ENCODE measurements at places on chromosomes 5 and 9.

DNA sequence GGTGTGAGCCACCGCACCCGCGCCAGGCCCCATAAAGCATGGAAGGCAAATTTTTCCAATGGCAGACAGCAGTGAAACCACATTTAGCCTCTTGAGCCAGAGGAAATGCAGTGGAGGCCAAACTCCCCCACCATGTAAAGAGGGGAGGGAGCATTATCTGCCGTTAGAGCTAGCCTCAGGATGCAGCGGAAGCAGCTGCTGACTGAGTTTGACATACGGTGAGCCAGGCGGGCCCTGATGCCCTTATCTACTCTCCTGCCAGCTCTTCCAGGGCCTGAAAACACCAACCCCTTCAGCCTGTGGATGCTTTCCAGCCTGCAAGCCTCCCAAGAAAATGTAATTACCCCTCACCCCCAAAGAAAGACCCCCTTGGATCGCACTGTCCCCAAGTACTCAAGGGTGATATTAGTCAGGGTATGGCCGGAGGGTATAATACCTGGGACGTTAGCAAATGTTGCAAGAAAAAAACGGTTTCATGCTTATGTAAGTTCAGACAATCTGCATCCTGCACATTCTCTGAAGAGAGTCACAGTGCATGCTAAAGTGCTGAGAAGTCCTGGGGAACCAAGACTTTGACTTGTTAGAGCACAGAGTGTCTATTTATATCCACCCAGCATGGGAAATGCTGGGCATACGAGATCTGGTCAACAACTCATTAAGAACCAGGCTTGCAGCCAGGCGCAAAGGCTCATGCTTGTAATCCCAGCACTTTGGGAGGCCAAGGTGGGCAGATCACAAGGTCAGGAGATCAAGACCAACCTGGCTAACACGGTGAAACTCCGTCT lies 11.3 kb upstream of the GGTA1 start:
- DNase-seq, result no peak

- no peak for DNase-seq
Measured at GRCh38 chr9:68698943-68699509, 6.0 kb upstream of the PIP5K1B start.

DNA sequence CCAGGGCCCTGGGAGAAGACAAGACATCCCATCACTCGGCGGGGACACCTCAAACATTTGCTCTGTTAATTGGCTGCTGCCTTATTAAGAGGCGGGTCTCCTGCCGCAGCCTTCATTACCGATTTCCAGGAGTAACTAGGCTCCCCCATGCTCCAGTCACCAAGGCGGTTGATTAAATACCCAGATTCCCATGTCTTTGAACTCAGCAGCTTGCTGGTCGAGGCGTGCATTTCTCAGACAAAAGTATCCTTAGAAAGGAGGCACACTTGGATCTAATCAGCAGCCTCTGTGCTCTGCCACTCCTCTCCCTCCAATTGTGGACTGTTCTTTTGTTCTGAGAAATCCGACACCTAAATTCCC lies 228.8 kb downstream of the FSTL4 start:
- no peak for DNase-seq

- peak; percentile 29 for DNase-seq
Measured at GRCh38 chr9:136769710-136770191, 5.4 kb upstream of the LCN15 start.

DNA sequence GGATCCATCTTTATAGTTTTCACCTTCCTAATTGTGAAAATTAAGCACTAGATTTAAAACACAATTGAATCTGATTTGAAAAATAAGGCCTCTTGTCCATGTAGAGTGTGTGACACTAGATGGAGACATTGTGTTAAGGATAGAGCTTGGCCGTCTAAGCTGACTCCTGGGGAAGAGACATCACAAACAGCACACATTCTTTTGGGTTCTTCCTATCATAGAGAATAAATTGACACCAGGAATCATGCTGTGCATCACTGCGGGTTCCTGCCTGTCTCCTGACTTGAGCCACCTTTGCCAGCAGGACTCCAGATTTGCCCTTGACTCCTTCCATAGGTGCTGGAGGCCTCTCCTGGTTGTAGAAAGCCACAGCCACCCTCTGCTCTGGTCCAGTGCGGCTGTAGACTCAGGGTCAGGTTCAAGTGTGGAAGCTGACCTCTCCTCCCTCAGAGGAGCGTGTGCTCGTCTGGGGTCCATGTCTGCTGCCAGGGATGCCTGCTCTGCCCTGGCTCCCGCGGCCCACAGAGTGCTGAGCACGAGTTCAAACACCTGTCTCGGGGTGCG lies 11.2 kb downstream of the ROPN1L start:
- peak; percentile 63 for DNase-seq

DNA sequence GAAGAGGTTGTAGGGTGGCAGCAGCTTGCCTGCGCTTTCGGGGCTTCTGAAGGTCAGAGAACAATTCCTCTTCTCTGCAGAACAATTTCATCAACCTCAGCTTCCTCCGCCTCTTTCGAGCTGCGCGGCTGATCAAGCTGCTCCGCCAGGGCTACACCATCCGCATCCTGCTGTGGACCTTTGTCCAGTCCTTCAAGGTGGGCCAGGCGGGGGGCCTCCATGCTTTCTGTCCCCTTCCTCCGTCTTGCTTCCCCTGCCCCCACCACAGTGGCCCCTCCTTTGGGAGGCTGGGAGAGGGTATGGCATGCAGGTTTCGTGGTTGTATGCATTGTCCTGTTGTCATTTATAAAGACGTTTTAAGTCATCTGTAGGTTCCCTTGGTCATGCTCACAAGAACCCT lies 195.8 kb downstream of the CACNA1B start:
- no peak for DNase-seq

DNA sequence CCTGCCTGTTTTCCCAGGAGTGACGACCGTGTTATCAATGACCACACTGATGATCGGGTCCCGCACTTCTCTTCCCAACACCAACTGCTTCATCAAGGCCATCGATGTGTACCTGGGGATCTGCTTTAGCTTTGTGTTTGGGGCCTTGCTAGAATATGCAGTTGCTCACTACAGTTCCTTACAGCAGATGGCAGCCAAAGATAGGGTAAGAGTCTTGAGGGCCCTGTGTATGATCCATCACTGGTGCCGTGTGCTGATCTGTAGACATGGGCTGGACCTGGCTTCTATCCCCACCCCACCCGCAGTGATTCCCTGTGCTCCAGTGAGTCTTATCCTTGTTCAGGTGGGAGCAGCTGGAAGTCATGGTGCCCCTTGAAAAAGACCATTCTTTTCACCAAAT lies 26.0 kb downstream of the GABRP start:
- DNase-seq, result no peak

DNA sequence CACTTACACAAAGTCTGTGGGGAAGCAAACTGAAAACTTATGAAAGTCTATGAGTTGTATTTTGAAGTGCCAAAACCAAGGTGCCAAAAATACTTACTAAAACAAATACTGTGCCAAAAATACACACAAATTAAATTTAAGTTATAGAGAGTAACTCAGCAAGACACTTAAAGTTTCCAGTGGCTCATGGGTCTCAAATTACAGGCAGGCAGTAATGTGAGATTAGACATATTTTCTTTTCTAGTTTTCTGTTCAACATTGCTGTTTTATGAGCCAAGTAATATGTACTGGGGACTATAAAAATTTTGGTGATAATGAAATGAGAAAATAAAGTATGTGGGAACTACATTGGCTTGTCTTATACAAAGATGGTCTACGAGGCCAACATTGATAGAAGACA lies 172.2 kb upstream of the SNX2 start:
- DNase-seq, result no peak

DNA sequence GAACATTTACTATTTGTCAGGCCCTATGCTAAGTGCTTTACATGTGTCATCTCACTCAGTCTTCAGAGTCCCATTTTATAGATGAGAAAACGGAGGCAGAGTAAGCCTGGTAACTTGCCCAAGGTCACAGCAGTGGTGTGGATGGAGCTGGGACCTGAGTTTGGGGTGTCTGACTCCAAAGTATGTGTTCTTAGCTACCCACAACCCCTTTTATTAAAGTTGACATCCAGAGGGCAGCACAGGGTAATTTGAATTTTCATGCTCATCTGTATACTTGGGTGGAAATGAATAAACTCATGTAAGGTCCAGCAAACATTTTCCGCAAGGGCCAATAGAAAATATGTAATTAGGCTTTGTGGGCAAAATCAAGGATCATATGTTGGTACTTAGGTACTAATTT lies 93.4 kb upstream of the SLC25A48 start:
- no peak for DNase-seq

- DNase-seq, result no peak
Measured at GRCh38 chr5:7394889-7395431, 978 bp upstream of the ADCY2 start.

DNA sequence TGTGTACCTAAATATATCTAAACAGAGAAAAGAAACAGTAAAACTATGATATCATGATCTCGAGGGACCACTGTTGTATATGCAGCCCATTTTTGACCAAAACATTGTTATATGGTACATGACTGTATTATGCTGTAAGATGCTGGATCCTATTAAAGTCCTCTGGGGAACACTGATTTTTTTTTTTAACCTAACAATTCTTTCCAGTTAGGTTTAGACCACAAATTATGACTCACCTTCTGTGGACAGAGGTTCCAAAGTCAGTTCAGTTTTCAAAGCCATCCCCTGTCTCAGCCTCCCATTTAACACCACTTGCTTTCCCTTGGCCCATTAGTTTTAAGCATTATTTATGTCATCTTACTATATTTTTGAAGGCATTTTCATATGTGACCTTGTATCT lies 27.1 kb downstream of the TRMO start:
- no peak for DNase-seq

DNA sequence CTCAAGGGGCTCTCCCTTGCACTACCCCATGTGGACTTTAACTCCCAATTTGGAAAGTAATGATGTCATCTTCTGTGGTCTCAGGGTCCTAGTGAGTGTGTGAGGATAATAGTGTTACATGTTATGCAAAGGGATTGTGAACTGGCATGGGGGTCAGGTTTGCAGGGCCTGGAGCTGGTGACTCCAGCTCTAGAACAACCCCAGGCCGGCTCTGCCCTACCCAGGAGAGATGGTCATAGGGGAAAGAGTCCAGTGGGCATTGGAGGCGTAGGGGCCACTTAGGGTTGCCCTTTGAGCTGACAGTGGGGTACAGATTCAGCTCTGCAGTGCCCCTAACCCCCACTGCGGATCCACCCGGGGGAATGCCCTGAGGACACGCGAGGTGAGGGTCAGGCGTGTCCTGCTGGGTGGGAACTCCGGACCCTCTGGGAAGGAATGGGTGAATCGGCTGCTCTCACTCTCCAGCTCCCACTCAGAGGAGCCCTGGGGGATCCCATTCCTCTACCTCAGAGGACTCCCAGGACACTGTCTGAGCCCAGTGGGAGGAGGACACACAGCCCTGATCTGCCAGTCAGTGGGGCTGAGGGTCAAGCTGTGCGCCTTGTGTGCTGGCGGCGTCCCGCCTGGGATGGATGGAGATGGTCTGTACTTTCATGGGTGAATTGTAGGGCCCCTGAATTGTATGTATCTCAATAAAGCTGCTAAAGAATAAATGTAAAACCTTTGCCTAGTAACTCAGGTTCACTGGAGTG lies 2.5 kb upstream of the NKD2 start:
- no peak for DNase-seq

- no peak for DNase-seq
Measured at GRCh38 chr5:142387024-142387682, 62.3 kb upstream of the SPRY4 start.

DNA sequence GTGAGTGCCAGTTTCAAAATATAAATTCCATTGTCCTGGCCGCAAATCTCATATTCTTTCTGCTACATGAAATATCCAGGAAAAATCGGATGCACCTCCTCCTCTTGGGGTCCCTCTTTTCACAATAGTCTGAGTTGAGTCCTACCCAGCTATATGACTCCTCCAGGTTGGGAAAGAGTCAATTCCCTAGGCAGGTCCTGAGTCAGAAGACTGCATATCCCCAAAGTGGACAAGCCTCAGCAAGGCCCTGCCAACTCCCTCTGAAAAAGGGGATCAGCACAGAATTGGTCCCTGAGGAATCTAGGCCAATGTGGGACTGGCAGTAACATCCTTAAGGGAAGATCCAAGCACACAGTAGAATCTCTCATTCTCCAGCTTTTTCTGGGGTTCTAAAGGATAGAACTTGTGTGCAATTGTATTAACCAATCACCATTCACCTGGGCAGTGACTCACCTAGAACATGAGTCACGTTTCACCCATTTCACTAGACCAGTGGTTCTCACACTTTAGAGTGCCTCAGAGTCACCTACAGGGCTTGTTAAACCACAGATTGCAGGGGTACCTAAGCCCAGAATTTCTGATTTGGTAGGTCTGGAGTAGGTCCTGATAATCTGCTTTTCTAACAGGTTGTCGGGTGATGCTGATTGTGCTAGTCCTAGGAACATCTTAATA lies 44.7 kb upstream of the TMEM215 start:
- no peak for DNase-seq

GRCh38 chr9:76891874-76892273 lies 14.0 kb downstream of the PRUNE2 start:
- DNase-seq, result no peak

DNA sequence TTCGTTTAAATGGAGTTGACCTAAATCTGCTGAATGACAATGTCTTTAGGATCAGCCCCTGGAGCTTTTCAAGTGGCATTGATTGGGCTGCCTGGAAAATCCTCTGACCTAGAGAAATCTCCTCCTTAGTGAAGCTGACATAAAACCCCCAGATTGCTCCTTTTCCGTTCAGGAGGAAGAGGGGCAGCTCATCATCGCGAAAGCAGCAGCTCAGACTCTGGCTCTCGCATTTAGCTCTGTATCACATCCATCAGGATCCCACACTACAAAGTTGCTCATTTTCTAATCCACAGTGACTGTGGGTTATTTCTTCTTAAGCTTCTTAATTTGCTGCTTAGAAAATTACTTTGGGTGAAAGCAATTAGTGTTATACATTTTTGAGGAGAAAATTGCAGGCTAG lies 373.7 kb downstream of the ENC1 start:
- no peak for DNase-seq

GRCh38 chr9:81082221-81082620 lies 607.1 kb downstream of the TLE1 start:
- no peak for DNase-seq

DNA sequence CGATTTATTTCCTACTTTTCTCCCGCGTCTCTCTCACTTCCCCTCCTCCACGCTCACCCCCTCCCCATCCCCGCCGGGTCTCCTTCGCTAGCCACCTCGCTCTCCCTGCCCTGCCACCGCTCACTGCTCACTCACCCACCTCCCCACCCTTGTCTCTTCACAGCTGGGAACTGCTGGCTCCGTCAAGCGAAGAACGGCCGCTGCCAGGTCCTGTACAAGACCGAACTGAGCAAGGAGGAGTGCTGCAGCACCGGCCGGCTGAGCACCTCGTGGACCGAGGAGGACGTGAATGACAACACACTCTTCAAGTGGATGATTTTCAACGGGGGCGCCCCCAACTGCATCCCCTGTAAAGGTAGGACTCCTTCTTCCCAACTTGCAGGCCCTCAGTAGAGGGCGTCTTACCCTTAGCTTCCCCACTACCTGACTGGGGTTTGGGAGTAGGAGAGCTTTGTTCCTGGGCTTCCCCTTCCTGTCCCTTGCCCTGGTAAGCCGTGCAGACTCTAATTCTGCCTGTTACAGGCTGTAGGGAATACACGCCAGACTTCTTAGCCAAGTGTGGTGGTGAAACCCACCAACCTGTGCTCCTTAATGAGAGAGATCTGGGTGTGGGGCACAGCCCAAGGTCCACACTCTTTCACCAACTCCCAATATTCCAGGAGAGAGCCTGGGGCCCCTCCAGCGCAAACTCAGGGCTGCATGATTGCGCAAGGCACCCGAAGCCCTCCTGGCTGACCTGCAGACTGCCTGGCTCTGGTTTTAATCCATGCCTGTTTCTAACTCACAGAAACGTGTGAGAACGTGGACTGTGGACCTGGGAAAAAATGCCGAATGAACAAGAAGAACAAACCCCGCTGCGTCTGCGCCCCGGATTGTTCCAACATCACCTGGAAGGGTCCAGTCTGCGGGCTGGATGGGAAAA lies 2.5 kb downstream of the FST start:
- DNase-seq, result no peak

GRCh38 chr5:139681466-139681865 lies 33.3 kb downstream of the CXXC5 start:
- no peak for DNase-seq
